ENCODE measurements at places on chromosomes 3 and 15. TPM values are rescaled to one million over a fixed set of nuclear protein-coding genes. Genes with fewer than 3 reads are reported as not detected.

DNA sequence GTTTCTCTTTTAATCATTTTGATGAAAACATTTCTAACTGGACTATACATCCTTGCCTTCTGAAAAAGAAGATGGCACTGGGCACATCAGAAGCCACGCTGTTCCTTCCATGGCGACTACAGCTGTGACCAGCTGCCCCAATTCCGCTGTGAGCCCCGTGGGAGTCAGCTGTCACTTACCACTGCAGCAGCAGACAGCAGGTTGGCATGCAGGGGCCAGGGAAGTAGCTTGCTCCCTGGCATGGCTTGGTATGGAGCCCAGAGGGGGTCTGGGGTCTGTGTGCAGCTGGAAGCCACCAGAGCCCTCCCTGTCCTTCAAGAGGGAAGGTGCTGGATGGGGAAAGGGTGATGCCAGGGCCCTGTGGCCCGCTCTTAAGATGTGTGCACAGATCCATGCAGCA is 4.5 kb upstream of the ZXDC start:
- no peak overlapping the region for H3K27ac ChIP-seq
- H3K27me3 ChIP-seq, result no peaks in the 10 kb centered on the region
- H3K4me3 ChIP-seq, result no peak overlapping the region
- H3K36me3 ChIP-seq, result no peaks in the 10 kb centered on the region
- no peak for DNase-seq

Gene GOLGA8R
- polyA plus RNA-seq, result 5.4 TPM

DNA sequence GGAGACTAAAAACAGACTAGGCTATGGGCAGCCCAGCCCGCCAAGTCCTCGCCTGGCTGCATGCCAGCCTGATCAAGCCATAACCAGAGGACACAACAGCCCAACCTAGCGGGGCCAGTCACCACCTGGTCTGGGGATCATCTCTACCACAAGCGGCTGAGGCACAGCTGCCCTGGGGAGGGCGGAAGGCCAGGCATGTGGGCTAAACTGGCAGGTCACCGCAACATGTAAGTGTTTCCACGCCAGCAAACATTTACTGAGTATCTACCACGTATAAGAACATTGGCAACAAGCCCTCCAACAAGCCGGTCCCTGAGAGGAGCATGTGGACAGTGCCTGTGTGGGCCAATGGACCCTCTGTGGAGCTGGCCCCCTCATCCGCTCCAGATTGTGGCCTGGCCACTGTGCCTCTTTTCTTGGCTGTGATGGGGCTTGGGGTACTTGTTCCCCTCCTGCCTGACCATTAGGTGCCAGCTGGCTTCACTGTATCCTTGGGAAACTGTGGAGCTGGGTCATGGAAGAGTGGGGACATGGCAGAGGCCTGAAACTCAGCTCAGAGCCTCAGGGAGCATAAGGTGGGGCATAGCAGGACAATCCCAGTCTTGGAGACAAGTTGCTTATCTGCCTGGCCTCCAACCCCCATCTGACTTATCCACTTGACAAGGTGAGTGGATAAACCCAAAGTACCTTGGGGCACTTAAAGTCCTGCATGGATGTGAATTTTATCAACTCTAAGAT is 9.0 kb downstream of the UBXN7 start:
- H3K27me3 ChIP-seq, result no peaks in the 10 kb centered on the region
- H3K27ac ChIP-seq, result no peak overlapping the region
- DNase-seq, result no peak
- no peak overlapping the region for H3K4me3 ChIP-seq
- H3K4me1 ChIP-seq, result no peaks in the 10 kb centered on the region

Gene SPSB4
- not detected for polyA plus RNA-seq

Gene ZNF80
- polyA plus RNA-seq, result 0.01 TPM

GRCh38 chr15:39640665-39641064 is 59.8 kb downstream of the THBS1 start:
- no peaks in the 10 kb centered on the region for H3K27me3 ChIP-seq
- H3K27ac ChIP-seq, result no peak overlapping the region
- H3K36me3 ChIP-seq, result no peaks in the 10 kb centered on the region
- no peaks in the 10 kb centered on the region for H3K4me1 ChIP-seq

GRCh38 chr15:72800833-72801481 is 17.4 kb upstream of the ADPGK start:
- H3K4me3 ChIP-seq, result no peak overlapping the region
- H3K36me3 ChIP-seq, result no peaks in the 10 kb centered on the region
- no peaks in the 10 kb centered on the region for H3K27me3 ChIP-seq

- no peaks in the 10 kb centered on the region for H3K27me3 ChIP-seq
- DNase-seq, result peak; percentile 80
- no peak overlapping the region for H3K27ac ChIP-seq
- no peak overlapping the region for H3K4me3 ChIP-seq
Observed at GRCh38 chr15:66673410-66674322, 28.4 kb upstream of the SMAD6 start.

- H3K27me3 ChIP-seq, result no peaks in the 10 kb centered on the region
- no peak for DNase-seq
- no peaks in the 10 kb centered on the region for H3K4me1 ChIP-seq
- H3K27ac ChIP-seq, result no peak overlapping the region
- no peak overlapping the region for H3K4me3 ChIP-seq
Observed at GRCh38 chr15:88126695-88127431, 129.7 kb downstream of the NTRK3 start.
